ENCODE measurements at places on chromosomes 3 and 15. TPM values are rescaled to one million over a fixed set of nuclear protein-coding genes. Genes with fewer than 3 reads are reported as not detected.

Gene PLCB2
- 5.1 TPM for total RNA-seq

DNA sequence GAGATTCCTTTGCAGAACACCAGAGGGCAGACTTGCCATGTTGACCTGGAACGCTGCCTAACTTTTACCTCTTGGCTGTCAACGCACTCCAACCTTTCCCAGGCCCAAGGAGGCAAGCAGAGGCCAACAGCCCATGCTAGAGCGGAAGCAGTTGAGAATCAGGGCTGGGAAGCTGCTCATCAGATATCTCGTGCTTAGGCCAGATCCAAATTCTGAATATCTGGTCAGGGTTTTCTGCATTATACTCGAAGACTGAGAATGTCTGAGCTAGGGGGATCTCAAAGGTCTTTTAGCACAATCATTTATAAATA lies 2.5 kb downstream of the XIRP1 start:
- no peak for DNase-seq

GRCh38 chr3:181358060-181358459 lies 353.7 kb upstream of the SOX2 start:
- DNase-seq = no peak

Gene GRIP2
- total RNA-seq = 0.06 TPM

Measured in glomerular endothelial cell (primary cell).